ENCODE measurements at places on chromosomes 3 and 15.

- DNase-seq, result no peak
Observed at GRCh38 chr3:128254967-128255366, 101.7 kb downstream of the EEFSEC start.

DNA sequence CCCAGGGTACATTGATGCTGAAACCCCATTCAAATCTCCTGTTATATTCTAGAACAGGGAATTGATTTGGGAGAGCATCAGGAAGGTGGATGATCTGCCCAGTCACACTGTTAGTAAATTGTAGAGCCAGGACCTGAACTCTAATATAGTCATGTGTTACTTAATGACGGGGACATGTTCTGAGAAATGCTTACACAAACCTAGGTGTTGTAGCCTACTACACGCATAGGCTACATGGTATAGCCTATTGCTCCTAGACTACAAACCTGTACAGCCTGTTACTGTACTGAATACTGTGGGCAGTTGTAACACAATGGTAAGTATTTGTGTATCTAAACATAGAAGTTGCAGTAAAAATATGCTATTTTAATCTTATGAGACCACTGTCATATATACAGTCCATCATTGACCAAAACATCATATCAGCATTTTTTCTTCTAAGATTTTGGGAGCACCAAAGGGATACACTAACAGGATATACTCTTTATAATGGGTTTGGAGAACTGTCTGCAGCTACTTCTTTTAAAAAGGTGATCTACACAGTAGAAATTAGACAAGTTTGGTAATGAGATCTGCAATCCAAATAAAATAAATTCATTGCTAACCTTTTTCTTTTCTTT, 5.8 kb downstream of the B2M start:
- DNase-seq, result no peak

- DNase-seq, result no peak
Observed at GRCh38 chr3:171221104-171221503, 194.6 kb upstream of the SLC2A2 start.

DNA sequence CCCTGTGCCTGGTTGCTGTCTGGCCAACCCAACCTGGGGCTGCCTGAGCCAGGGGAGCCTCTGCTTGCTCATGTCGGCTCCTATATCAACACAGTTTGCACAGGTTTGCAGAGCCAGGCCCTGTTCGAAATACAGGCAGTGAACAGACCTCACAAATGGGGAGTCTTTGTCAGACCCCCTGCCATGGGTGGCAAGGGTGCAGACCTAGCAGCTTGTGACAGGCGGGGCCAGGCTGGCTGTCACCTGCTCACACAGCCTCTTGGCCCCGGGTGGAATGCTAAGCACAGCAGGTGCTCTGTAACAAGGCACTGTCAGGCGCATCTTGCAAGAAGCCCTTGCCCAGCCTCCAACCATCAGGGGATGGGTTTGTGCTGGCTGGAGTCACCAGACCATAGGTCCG, 47.3 kb downstream of the BDH1 start:
- DNase-seq, result no peak

- DNase-seq, result no peak
Observed at GRCh38 chr3:19652336-19652735, 281.7 kb downstream of the EFHB start.

DNA sequence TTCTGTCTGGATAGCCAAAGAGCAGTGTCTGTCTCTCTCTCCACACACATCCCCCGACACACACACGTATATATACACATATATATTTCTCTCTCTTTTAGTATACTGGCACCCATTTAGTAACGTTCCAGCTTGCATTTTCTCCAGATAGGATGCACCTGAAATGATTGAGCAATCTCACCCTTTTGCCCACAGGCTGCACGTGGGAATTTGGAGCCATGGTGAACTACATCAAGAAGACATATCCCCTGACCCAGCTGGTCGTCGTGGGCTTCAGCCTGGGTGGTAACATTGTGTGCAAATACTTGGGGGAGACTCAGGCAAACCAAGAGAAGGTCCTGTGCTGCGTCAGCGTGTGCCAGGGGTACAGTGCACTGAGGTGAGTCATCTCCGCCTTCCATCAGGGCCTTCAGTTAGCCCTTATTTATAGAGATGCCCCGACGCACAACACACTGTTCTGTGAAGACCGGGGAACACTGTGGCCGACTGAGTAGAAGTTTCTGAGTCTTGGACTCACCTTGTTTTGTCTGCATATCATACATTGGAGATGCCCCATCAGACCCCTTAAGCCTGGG, 45.7 kb downstream of the RLBP1 start:
- no peak for DNase-seq

GRCh38 chr15:49094923-49095322, 48.7 kb upstream of the SECISBP2L start:
- no peak for DNase-seq

All from fibroblast of skin of right quadriceps (primary cell).